ENCODE measurements at places on chromosomes 1 and 21.

DNA sequence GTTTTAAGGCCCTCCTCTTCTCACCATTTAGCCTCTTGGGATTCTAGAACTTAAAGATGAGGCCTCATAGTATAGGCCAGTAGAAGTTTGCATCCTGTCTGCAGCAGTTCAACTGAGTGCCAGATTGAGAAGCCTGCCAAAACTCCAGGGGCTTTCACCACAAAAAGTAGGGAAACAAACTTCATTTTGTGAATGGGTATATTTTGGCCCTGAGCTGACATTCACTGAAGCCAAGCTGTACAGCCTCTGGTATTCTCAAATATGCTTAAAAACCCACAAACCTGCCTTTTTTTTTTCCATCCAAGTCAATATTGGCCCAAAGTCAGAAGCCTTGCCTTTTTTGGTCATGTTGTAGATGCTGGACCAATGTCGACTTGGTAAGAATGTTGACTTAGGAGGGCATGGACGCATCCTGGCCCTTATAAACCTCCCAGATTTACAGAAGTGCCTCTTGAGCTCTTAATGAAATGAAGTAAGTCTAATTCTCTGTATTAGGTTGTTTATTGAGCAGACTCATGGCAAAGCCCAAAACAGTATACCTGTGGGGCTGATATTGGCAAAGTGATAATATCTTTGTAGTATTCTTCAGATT lies 337.5 kb downstream of the CHRM3 start:
- DNase-seq: no peak

- no peak for DNase-seq
Observed at GRCh38 chr21:35593000-35593502, 467.3 kb downstream of the SETD4 start.

- no peak for DNase-seq
Observed at GRCh38 chr1:37083603-37084002, 49.3 kb upstream of the GRIK3 start.

- DNase-seq: peak; percentile 19
Observed at GRCh38 chr1:161921990-161922389, 101.7 kb downstream of the OLFML2B start.

- DNase-seq: no peak
Observed at GRCh38 chr1:74674278-74675048, 871 bp upstream of the ERICH3 start.

DNA sequence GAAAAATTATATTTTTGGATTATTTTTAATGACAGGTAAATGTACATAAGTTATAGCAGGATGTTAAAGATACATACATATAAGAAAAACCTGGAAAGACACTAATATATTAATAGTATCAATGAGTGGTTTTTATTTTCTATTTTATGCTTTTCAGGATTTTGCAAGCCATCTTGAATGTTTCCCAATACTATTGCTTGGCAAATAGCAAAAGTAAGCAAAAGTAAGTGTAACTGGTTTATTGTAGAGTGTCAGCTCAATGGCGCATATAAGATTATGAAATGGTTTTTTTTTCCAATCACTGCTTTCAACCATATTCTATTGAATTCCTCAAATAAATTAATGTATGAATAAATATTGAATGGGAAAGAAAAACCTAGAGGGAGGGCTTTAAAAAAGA lies 36.4 kb downstream of the ZNF684 start:
- no peak for DNase-seq

GRCh38 chr21:25885405-25885804 lies 150.6 kb downstream of the GABPA start:
- DNase-seq: no peak

DNA sequence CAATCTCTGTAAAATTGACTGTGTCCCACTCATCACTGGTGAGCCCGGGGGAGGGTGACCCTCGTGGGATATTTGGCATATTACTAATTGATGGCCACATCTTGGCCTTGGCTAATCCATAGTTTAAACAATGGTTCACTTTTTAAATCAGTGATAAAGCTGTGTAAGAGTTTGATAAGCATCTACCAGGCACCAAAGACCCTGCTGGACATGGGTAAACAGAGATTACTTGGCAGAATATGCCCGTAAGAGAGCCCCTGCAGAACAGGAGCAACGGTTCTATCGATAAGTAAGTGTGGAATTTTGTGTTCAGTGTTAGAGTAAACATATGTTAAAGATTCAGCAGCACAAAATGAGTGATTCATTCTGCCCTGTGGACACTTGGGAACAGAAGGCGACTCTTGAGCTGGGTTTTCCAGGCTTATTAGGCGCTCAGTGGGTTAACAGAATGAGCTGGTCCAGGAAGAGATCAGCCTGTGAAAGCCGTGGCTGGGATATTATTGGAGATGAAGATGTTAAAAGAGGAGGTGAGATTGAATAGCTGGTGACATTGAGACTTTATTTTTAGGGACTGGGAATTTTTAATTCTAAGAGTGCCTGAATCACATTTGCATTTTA lies 55.9 kb downstream of the CNST start:
- no peak for DNase-seq

DNA sequence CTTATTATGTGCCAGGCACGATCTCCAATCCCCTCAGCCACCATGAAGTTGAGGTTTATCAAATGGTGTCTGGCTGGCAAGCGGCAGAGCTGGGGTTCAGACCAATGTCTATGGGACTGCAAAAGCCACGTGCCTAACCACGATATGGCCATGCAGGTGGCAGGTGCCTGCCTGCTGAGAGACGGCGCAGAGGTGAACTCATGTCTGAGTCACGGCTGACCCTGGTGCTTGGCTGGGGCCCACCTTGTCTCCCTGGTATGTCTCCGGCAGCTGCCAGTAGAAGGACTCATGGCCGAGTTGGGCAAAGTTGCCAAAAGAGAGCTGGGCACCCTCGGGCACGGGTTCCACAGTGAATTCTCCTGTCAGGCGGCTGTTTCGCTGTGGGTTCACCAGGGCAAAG lies 59.9 kb downstream of the LDLRAD2 start:
- DNase-seq: no peak

- no peak for DNase-seq
Observed at GRCh38 chr1:151039521-151039920, 3.1 kb downstream of the BNIPL start.

DNA sequence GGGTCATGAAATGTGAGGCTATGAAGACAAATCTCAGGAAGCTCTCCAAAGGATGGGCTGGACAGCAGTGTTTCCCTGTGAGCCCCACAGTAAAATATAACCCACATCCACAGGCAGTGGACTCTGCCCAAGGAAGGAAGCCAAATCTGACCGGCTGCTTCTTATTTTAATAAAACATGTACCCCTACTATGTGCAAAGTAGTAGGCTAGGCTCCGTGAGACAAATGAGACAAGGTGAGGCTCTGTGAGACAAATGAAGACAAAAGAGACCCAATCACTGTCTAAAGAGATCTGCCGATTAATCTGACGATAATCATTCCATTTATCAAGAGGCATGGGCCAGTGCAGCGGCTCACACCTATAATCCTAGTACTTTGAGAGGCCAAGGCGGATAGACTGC lies 2.1 kb downstream of the ASAP3 start:
- no peak for DNase-seq

DNA sequence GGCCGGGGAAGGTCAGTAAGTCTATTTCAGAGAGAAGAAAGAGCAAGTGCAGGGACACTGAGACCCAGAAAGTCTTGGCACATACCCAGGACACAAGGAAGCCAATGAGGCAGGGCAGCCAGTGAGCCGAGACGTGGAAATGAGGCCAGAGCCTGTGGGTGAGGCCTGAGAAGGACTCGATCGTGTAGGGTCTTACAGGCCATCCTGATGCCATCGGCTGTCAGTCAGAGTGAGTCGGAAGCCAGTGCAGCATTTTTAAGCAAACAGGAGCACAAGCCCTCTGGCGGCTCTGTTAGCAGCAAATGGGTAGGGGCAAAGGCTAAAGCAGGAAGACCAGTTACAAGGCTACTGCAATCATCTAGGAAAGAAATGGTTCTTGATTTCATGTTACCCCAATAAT lies 6.1 kb upstream of the GJB3 start:
- DNase-seq: no peak

- DNase-seq: no peak
Observed at GRCh38 chr1:81174811-81175476, 625.8 kb upstream of the ADGRL2 start.

DNA sequence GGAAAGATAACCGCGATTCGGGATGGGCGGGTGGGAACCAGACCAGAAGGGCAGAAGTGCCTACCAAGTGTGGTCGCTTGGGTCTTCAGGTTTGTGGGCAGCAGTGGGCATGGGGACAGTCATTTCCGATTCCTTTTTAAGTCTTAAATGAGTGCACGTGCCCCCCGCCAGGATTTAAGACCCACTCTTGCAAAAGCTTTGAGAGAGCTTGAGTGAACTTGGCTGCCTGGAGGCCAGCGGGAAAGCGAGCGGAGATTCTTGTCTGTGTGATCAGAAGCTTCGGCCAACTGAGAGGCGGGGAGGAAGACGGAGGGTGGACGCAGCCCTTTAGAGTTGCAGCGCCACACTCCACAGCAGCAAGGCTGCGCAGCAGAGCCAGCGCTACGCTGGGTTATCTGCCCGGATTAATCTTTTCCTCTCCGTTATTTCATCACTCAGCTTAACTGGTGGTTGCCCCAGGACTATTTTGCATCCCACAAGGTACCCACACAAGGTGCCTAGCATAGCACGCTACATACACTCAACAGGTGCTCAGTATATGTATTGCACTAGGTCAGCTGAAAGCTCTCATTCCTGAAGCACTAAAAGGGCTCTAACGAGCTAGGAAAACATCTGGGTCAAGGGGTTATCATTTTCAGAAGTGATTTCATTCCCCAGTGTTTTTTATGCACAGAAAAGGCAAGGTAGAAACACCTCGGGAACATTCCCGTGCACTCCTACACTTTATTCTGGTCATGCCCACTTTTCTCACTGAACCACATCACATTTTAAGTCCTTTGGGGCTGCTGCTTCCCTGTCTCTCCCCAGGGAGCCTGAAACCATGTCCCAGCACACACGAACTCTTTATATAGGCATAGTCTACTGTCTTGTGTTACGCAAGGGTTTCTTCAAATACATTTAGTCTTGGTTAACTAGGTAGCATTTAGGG lies 1.5 kb upstream of the BATF3 start:
- peak; percentile 13 for DNase-seq

- DNase-seq: no peak
Observed at GRCh38 chr1:3014050-3014440, 7.2 kb upstream of the ACTRT2 start.

DNA sequence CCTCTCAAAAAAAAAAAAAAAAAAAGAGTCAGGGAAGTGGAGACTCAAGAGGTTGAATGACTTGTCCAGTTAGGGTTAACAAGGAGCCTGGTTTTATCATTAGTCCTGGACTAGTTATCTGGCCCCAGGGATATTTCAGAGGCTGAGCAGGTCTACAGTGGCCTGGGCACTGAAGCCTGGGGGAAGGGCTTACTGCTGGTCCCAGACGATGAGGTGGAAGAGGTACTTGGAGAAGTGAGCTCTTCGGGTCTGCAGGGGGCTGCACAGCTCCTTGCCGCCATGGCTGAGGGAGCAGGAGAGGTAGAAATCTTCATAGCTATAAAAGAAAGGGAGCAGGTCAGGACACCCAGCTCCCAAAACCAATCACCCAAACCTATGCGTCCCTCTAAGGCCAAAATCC lies 40.1 kb downstream of the PIK3C2B start:
- no peak for DNase-seq

DNA sequence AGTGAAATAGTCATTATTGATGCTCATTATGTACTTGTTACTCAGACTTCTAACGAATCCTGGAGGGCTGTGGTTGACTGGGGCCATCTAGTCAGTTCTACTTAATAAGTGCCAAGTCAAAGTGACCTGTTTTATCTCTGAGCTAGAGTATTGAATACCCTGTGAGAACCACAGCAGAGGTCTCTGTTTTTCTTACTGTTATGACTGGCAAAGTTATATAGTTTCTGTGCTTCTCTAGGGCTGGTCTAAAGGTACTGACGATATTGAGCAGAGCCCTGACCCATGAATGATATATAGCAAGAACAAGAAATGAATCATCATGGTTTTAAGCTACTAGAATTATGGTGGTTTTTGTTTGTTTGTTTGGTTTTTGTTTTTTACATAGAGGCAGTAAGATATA lies 555.8 kb downstream of the PLA2G4A start:
- DNase-seq: no peak

GRCh38 chr1:58597996-58598395 lies 20.9 kb upstream of the TACSTD2 start:
- DNase-seq: no peak

- no peak for DNase-seq
Observed at GRCh38 chr1:208988811-208989222, 594.7 kb upstream of the CAMK1G start.

GRCh38 chr1:197924516-197925123 lies 7.4 kb downstream of the LHX9 start:
- DNase-seq: peak; percentile 17

DNA sequence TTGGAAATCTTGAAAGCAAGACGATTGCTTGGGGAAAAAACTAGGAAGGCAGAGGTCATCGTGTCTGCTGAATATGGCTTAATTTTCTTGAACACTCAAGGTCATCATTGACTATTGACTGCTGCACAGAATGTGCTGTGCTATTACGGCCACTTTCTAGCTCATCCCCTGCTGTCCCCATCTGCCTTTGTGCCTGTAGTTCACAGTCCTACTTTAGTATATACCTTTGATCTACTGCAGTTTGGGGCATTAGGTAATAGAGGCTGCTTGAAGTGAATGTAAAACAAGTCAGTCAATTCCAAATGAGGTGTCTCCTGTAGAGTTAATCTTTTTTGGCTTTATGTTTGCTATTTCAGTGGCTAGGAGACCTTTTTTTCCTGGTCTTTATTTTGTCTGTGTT lies 8.3 kb downstream of the RAB4A start:
- DNase-seq: no peak

DNA sequence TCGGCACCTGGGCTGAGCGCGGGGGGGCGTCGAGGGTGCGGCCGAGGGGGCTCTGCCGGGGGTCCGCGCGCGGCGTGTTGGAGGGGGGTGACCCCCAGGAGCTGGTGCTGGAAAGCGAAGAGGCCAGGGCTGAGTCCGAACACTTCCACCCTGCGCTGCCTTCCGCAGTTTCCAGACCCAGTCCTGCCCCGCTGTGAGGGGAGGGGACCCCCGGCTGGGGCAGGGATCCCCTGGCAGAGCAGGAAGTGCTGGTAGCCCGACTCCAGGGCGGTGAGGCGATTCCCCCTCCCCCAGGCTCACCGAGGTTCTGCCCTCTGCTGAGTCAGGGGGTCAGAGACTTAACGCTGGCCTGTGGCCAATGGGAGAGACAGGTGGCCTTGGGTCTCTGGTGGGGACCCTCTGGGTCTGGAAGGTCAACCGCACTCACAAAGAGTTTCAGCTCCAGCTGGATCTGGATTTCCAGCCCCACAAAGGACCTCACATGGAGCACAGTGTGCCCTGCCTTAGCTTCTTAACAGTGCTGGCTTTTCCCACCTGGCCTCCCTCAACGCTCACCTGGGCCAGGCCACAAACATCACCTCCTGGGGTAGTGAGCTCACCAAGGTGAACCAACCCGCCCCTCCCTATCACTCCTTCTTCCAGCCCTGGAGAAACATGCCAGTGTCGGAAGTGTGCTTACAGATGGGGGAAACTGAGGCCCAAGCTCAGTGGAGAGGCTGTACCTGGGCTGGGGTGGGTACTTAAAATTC lies 39.8 kb upstream of the SYNC start:
- no peak for DNase-seq

GRCh38 chr1:222074317-222074716 lies 332.4 kb upstream of the DUSP10 start:
- DNase-seq: no peak

All from skin of body (tissue), 3 donors.